ENCODE measurements at places on chromosomes 5 and 9.

DNA sequence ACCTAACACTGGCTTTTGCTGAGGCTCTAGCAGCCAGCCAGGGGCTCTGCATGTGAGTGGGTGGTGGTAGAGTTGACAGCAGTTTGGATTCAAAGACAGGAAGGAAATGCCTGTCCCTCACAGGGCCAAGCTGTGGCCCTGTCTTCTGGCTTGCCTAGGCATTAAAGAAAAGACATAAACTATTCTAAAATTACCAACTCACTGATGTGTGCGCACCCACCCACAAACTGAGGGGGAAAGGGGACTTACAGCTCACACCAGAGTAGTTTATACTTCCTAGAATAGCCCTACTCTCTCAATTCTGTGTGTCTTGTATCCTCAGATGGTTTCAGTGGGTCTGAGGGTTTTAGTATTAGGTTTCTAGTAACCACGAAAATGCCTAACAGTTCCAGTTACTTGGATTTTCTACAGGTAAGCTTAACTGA lies 18.3 kb upstream of the IL13 start:
- DNase-seq = no peak

DNA sequence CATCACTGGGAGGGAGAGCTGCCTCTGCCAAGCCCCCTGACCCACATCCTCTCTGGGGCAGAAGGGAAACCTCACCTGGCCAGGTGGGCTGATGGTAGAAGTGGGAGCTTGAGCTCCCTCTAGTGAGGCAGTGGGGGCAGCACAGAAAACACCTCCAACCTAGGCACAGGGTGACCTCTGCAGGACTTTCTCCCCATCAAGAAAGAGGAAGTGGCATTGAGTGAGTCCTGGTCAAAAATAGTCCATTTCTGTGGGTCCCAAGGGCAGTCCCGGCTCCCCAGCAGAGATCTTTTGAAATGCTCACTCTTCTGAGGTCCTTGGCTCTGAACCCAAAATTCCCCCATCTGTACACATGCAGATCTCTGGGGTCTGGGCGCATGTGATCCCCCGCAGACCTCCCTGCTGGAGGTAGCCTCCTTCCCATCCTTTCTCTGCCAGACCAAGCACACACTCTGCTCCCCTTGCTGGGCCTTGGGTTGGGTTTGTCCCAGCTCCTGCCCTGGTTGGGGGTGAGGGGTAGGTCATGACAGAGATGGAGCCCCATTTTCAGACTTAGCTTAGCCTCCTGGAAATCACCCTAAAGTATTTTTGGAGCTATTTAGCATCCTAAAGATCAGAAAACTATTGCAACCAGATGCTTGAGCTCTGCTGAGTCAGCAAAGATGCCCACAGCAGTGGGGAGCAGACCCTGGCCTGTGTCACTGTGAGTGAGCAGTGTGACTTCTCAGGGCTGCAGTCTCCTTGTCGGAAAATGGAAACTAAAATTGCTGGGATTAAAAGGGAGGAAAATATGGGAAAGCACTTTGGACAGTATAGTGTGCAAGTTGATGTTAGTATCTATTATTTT lies 41.6 kb upstream of the LCP2 start:
- no peak for DNase-seq

DNA sequence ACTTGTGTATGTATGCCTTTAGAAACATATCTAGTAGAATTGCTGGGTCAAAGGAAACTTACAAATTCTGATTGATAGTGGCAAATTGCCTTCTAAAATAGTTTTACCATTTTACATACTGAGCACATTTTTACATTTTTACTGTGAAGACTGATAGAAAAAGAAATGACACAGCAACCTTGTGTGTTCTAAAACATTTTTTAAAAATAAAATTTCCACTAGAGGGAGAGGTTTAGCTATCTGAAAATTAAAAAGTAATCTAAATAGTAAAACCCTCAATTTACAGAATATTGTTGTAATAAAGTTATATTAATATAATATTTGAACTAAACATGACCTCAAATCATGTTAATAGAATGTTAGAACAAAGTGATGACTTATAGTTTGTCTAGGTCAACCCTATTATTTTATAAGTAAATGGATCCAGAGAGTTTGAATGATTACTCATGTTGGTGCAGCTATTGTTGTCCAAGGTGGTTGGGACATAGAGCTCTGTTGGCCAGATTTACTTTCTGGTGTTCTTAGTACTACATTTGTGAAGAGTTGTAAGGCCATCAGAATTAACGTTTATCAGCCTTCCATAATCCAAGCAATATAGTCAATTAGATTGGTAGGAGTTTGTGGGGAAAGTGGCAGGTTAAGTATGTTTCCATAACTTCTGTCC lies 17.2 kb downstream of the CENPP start:
- no peak for DNase-seq

GRCh38 chr9:97717866-97718265 lies 20.7 kb upstream of the XPA start:
- DNase-seq = no peak

- no peak for DNase-seq
Observed at GRCh38 chr5:72266862-72267261, 53.2 kb downstream of the MRPS27 start.

GRCh38 chr9:77771171-77771570 lies 123.0 kb upstream of the GNA14 start:
- no peak for DNase-seq

GRCh38 chr9:126461608-126462007 lies 135.0 kb downstream of the MVB12B start:
- no peak for DNase-seq

DNA sequence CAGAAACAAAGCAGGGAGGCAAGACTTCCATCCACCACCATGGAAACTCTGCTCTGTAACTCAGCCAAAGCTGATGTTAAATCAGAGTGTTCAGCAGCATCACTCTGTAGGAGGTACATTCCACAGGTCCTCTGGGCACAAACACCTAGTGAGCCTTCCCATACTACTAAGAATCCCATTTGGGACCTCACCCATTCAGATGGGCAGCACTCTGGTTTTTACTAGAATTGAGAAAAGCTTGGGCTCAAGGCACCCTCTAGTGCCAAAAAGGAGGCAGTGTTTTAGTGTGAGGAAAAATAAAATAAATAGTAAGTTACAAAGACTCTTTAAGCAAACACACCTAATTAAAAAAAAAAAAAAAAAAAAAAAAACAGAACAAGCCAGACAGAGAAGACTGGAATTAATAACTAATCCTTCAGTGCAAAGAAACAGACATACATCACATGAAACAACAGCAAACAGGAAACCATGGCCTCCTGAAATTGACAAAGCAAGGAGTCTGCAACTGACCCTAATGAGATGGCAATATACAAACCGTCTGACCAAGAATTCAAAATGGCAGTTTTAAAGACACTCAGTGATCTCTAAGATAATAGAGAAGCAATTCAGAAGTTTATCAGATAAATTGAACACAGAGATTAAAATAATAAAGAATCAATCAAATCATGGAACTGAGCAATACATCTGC lies 159.5 kb downstream of the GNA14 start:
- DNase-seq = no peak

DNA sequence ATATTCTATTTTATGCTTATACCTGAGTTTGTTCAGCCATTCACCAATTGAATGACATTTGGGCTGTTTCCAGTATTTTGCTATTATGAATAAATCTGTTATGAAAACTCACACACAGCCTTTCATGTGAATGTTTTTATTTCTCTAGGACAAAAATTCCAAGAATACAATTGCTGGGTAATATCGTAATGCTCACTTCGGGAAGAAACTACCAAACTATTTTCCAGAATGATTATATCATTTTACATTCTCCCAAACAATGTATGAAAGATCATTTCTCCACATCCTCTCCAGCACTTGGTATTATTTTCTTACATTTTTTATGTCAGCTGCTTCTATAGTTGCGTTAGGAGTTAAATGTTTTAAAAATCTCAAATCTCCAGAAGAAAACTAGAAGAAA lies 58.3 kb upstream of the LHFPL2 start:
- DNase-seq = no peak

GRCh38 chr9:33633636-33634035 lies 109.6 kb downstream of the ANKRD18B start:
- DNase-seq = no peak

GRCh38 chr9:126217797-126218196 lies 108.8 kb upstream of the MVB12B start:
- no peak for DNase-seq

DNA sequence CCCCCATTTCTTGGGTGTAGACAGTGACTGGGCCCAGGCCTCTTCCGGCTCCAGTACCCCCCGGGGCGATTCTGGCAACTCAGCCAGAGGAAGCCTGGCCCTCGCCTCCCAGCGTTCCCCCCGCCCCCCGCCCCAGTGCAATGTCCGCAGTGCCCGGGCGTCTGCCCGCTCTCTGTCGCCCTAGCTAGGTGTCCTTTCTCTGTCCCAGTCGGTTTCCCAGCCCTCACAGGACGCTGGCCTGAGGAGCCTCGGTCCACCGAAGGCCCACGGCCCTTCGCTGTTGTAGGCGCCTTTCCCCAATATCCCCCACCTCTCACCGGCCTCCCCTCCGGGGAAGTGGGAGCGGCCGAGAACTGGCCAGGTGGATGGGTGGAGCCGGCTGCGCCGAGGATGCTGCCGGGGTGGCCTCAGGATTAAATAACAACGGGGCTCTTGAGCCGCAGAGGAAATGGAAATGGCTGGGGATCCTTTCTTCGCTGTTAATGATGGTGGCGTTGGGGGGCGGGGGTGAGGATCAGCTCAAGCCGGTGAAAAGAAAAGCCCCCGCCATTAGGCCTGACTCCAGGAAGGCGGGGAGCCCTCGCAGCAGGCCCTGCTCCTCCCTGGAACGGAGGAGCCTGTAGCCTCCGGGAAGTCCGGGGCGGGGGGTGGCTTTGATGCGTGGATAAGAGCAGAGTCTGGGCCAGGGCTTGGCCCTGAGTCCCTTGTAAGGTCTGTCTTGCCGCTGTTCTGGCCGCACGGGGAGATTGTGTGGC lies 1.1 kb upstream of the SPRY4 start:
- DNase-seq = no peak

- no peak for DNase-seq
Observed at GRCh38 chr5:52952483-52952882, 36.7 kb upstream of the ITGA2 start.

GRCh38 chr9:29556317-29556716 lies 1983.0 kb upstream of the C9orf72 start:
- no peak for DNase-seq

DNA sequence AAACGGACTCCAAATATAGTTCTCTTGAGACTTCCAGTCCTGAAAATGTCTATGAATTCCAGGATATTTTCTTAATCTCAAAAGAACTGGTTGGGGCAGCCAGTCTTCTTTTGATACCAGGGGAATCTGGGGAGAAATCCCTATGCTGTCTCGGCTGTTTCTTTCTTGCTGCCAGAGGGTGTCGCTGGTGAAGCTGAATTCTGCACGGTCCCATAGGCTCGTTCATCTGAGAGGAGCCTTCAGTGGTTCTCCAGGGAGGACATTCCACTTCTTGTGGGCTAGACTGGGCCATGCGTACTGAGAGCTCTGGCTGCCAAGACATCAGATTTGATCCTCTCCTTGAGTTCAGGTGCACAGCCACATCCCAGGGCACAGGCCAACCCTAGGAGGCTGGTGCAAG lies 155.0 kb upstream of the CLINT1 start:
- DNase-seq = no peak

GRCh38 chr9:91725651-91726050 lies 224.4 kb downstream of the ROR2 start:
- no peak for DNase-seq

- DNase-seq = no peak
Observed at GRCh38 chr9:108434036-108434435, 421.8 kb downstream of the ACTL7B start.

- DNase-seq = no peak
Observed at GRCh38 chr9:131402073-131402472, 8.2 kb downstream of the PRRC2B start.

GRCh38 chr5:64861281-64861680 lies 92.6 kb downstream of the CWC27 start:
- no peak for DNase-seq

DNA sequence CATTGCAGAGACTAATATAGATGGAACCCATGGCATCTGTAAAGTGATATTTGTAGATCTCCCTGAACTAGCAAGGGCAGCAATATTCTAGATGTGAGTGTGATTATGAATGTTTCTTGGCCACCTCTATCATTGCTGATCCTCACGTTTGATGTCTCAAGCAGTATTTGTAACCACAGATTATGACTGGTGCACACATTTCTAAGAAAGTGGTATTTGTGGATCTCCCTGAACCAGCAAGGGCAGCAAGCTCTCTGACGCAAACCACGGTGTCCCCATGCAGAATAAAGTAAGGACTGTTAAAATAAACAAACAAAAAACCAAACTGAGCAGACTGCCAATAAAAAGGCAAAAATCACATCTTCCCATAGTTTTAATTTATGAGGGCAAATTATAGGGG lies 301.3 kb downstream of the CSNK1G3 start:
- DNase-seq = no peak

- no peak for DNase-seq
Observed at GRCh38 chr5:96743065-96743768, 64.5 kb downstream of the ERAP1 start.

GRCh38 chr9:70147196-70147595 lies 103.5 kb downstream of the MAMDC2 start:
- no peak for DNase-seq

DNA sequence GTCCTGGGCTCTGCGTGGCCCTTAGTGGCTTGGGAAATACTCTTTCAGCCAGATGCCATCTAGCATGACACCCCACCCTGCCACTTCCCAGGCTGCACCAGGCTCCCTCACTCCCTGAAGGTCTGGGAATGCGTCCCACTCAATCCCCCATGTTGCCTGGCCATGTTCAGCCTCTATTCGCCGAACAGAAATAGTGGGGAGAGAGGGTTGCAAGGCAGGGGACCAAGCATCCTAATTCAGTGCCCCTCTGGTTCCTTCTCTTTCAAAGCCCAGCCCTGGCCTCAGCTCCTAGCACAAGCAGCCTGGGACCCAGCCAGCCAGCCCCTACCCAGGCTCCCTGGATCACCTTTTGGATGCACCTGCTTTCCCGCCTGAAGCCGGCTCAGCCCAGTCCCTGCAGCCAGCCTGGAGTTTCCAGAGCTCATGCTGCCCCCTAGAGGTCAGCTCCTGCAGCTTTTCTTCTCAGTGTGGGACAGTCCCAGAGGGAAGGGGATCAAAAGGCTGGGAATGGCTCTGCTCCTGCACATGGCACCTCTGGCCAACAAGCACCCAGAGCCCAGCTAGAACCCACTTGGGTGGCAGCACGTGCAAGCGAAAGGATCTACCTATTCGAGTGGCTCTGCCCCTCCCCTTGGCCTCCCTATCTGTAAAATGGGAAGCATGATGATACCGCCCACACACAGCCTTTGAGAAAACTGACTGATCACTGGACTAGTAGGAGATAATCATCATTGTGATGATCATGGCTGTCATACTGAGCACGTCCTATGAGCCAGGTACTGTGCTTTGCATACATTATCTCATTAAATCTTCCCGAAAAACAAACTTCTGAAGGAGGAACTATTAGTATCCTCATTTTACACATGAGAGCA lies 48.7 kb upstream of the C5orf58 start:
- peak; percentile 52 for DNase-seq

DNA sequence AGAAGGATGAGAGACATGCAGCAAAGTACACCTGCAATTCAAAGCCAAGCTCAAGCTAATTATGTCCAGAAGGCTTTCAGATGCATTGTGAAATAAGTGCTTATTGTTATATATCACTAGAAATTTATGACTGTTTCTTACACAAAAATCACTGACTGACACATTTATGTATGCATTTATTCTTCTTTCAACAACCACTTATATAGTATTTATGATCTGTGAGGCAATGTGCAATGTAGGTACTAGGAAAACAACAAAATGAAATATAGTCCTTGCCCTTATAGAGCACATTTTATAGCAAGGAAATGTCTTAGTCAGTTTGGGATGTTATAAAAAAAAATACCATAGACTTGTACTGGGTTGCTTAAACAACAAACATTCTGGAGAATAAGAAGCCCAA lies 167.6 kb downstream of the YIPF5 start:
- DNase-seq = no peak

GRCh38 chr5:170450061-170450669 lies 53.7 kb upstream of the KCNIP1 start:
- no peak for DNase-seq
